ENCODE measurements at places on chromosomes 11 and 22.

DNA sequence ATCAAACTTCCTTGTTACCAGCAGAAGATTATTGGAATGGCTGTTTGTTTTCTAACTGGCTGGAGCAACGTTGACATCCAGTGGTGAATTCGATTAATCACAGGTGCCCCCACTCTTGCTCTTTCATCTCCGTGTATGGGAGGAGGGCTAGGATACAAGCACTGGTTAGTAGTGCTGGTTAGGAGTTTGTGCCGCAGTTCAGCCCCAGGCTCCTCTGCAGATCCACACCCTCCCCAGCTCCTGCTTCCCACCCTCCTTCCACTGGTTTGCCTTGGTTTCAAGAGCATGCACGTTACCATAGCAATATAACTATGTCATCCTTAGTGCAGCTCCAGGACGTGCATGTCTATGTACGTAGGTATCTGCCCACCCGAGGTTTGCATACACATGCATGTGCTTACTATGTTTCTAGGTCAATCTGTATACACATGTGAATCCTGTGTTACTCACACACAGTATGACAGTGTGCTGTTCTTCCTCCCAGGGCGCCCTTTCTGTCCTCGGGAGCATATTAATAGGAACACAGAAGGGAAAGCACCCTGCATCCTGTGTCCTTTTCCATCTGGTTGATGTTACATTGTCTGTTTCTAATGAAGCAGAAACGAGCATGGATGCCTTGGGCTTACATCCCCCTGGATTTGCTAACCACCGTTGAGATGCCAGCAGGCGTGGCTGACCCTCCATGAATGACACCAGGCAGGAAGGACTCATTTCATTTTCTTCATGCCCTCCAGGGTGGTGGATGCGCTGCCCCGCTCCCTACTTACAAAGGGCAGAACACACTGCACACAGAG lies 539.3 kb downstream of the OPCML start:
- DNase-seq = no peak

DNA sequence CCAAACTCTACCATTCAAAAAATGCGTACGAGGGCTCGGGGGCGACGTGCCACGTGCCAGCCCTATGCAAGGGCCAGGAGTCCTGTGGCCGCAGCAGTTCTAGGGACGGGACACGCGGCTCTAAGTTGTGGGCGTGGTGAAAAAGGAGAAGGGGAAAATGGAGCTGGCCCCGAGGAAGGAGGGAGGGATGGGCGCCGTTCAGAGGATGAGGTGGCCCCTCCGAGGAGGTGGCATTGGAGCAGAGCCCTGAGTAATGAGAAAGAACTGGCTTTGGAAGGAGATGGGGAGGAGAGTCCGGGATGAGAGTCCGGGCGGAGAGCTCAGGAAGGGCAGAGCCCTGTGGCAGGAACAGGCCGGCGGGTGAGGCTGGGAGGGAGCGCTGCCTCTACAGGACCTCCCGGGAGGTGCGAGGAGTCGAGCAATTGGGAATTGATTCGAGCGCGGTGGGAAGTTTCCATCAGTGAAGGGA lies 21.0 kb downstream of the OTUB1 start:
- no peak for DNase-seq

GRCh38 chr22:50171319-50171964 lies 911 bp downstream of the PANX2 start:
- DNase-seq = no peak

- no peak for DNase-seq
Measured at GRCh38 chr22:29352778-29353177, 35.6 kb downstream of the AP1B1 start.

DNA sequence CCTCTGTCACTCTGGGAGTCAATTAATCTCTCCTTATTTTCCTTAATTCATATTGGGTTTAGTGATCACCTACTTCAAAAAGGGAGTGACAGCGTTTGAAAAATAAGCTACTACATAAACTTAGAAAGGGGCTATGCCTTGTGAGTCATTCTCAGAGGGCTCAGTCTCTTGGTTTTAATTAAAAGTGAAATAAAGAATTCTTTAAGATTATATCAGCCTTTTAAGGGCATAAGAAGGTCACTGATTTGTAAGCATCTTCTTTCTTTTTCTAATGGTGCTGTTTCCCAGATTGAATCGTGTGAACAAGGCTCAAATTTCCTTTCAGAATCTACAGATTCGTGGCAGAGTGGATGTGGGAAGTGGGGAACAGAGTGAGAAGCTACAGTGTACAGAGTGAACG lies 636.2 kb upstream of the CCDC90B start:
- DNase-seq = no peak
